Brain microvascular endothelial cell (primary cell): ENCODE measurements at places on chromosomes 4 and X.

DNA sequence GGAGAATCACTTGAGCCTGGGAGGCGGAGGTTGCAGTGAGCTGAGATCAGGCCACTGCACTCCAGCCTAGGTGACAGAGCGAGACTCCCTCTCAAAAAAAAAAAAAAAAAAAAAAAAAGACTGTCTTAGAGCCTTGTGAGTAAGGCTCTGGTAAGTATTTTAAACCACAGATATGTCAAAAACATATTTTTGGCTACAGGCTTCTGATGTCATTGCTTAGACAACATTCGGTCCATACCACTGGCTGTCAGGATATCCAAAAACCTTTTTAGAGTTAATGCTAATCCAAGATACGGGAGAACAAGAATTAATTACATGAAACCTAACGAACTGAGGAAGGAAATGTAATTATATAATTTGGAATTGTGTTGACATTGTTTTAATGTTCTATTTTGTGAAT lies 999.5 kb upstream of the PABPC4L start:
- DNase-seq = peak; percentile 18

DNA sequence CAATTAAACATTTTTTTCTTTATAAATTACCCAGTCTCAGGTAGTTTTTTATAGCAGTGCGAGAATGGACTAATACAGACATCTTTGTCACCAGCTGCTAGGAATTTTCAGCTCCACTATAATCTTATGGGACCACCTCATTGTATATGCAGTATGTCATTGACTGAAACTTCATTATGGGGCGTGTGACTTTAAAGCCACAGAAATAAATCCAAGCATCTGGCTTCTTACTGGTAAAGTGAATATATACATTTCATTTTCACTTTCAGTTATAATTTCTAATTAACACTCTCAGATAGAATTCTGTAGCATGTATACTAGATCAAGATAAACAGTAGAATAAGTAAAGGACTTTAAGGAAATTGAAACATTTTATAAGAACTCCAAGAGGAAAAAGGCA lies 21.9 kb downstream of the IL15 start:
- DNase-seq = no peak

- DNase-seq = no peak
These were observed 33.4 kb downstream of the SEPTIN6 start for GRCh38 chrX:119659522-119659921.

- DNase-seq = no peak
These were observed 2329.9 kb downstream of the ARAP2 start for GRCh38 chr4:33914386-33914785.

- no peak for DNase-seq
These were observed 1.4 kb downstream of the NDNF start for GRCh38 chr4:121070696-121071639.

DNA sequence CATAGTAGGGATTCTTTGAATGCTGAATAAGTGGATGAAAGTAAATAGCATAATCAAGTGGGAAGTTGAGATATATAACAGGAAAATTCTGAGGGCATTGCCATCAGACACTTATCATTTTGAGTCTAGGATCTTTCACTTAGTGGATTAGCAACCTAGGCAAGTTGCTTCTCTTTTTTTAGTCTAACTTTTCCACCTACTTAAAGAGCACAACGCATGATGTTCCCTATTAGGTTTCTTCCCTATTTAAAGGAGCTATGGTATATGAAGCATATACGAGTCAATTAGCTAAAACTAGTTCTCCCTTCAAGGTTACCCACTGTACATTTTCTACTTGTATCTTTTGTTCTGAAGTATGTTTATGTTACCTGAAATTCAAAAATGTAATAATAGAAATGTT lies 67.1 kb upstream of the HS3ST1 start:
- no peak for DNase-seq

DNA sequence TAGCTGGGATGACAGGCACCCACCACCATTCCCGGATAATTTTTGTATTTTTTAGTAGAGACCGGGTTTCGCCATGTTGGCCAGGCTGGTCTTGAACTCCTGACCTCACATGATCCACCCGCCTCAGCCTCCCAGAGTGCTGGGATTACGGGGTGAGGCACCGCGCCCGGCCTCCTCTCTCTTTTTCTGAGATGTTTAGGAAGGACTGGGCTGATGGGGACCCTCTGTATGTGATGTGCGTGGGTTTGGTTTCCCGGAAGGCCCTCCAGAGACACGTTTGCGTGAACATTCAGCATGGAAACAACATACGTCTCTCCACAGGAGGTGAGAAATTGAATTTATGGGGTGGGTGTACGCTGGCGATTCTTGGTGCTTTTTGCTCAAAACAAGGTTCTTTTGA lies 18.6 kb downstream of the SHOX start:
- DNase-seq = no peak

GRCh38 chr4:10083331-10083771 lies 33.2 kb downstream of the WDR1 start:
- no peak for DNase-seq

- DNase-seq = peak; percentile 49
These were observed 1.3 kb downstream of the PKD2 start for GRCh38 chr4:88008743-88009171.

GRCh38 chrX:144494074-144494473 lies 610.2 kb downstream of the UBE2NL start:
- DNase-seq = no peak

- DNase-seq = no peak
These were observed 109.3 kb downstream of the MGST2 start for GRCh38 chr4:139774759-139775487.

GRCh38 chrX:14916017-14916674 lies 42.9 kb downstream of the MOSPD2 start:
- DNase-seq = peak; percentile 66

GRCh38 chr4:132956962-132957361 lies 192.1 kb upstream of the PCDH10 start:
- DNase-seq = no peak

- no peak for DNase-seq
These were observed 94.8 kb upstream of the LANCL3 start for GRCh38 chrX:37476571-37477170.

DNA sequence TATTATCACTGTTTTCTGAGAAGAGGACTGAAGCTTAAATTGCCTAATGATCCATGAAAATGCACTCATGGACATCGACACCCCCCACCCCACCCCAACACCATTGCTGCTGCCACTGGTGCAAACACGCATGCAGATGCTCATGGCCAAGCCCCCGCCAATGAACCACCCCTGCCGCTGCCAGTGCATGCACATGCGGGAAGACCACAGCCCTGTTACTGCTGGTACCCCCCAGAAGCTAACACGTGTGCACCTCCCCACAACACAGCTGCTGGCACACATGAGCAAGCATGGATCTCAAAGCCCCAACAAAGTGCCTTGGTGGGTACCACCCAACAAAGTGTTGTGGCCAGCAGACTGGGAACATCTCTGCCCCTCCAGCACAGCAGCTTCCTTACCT lies 594.1 kb upstream of the FAT1 start:
- DNase-seq = no peak

DNA sequence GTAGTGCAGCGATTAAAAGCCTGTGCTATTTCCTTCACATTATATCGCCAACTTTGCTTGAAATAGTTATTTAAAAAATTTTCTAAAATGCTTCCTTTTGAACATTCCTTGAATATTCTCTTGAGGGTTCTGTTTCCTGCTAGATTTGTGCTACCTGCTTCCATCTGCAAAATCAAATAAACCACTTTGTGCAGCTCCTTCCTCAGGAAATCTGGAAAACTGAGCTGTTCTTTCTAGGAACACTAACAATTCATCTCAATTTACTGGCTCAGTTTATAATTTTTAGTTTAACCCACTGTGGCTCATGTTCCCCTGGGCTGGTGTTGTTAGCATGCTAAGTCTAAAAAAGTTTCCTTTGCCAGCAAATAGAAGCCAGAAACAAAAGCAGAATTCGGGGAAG lies 88.1 kb upstream of the LCORL start:
- DNase-seq = no peak

DNA sequence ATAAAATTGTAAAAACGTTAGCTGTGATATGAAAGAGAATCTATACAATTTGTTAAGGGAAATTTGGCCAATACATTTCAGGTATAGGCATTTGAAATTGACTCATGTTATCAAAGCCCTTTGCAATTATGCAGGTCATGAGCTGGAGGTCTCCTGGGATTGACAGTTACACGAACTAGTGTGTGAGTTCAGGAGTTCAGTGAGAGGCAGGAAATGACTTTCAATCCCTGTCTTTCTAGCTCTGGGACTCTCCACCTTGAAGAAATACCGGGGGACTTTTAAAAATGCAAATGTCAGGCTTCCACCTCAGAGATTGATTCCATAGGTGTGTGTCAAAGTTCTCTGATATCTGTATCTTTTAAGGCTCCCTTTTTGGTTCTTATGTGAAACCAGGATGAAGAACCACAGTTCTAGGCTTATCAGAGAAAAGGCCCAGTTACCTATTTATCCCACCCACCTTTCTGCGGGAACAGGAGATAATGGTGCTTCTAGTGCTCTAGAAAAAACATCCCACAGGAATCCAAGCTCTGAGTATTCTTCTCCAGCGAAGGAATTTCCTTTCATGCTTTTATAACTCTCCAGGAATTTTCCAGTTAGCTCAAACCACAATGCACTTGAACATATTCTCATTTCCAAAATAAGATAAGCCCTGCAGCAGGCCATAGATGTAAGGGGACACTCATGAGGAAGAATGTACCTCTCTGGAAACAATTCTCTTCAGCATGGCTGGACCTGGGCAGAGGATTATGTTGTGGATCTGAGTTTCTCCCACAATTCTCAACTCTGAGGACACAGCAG lies 501.0 kb downstream of the IDS start:
- DNase-seq = peak; percentile 11
